Activated CD4-positive, alpha-beta memory T cell treated with anti-CD3 and anti-CD28 coated beads, Interleukin-2, amount 10 ng/mL, durations not matched to agents 7 days and 5 days (primary cell): ENCODE measurements at places on chromosomes 5 and 9.

DNA sequence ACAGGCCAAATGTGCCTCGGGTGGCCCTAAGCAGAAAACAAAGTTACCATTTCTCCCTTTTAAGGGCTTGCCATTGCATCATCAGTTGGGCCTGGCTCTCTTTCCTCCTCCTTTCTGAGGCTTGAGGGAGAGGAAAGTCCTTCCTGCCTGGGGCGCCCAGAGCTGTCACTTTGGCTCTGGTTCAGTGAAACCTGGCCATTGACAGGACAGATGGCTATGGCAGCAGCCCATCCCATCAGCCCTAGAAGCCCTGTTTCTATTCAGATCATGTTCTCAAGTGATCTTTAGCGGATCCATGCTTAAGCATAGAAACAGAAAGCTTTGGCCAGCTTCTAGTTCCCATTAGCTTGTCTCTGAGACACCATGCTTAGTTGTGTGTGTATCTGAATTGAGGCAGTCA lies 293.4 kb downstream of the YTHDC2 start:
- H3K4me1 ChIP-seq, result no peaks in the 10 kb centered on the region
- no peak overlapping the region for H3K4me3 ChIP-seq
- H3K36me3 ChIP-seq, result no peaks in the 10 kb centered on the region

- H3K27ac ChIP-seq, result no peak overlapping the region
- H3K36me3 ChIP-seq, result no peaks in the 10 kb centered on the region
- no peaks in the 10 kb centered on the region for H3K27me3 ChIP-seq
- no peak overlapping the region for H3K4me3 ChIP-seq
- no peak for DNase-seq
- H3K4me1 ChIP-seq, result no peaks in the 10 kb centered on the region
Measured at GRCh38 chr5:107893642-107894041, 222.9 kb upstream of the EFNA5 start.

- no peaks in the 10 kb centered on the region for H3K36me3 ChIP-seq
- no peak for DNase-seq
- H3K4me1 ChIP-seq, result no peaks in the 10 kb centered on the region
- H3K27ac ChIP-seq, result no peak overlapping the region
- no peak overlapping the region for H3K4me3 ChIP-seq
Measured at GRCh38 chr5:103456476-103456875, 106.1 kb downstream of the NUDT12 start.

GRCh38 chr9:137176302-137177182 lies 4.7 kb upstream of the TMEM210 start:
- no peak overlapping the region for H3K27ac ChIP-seq
- H3K4me1 ChIP-seq, result no peaks in the 10 kb centered on the region
- peaks cover 14% of the 10 kb centered on the region for H3K27me3 ChIP-seq
- no peak overlapping the region for H3K4me3 ChIP-seq

DNA sequence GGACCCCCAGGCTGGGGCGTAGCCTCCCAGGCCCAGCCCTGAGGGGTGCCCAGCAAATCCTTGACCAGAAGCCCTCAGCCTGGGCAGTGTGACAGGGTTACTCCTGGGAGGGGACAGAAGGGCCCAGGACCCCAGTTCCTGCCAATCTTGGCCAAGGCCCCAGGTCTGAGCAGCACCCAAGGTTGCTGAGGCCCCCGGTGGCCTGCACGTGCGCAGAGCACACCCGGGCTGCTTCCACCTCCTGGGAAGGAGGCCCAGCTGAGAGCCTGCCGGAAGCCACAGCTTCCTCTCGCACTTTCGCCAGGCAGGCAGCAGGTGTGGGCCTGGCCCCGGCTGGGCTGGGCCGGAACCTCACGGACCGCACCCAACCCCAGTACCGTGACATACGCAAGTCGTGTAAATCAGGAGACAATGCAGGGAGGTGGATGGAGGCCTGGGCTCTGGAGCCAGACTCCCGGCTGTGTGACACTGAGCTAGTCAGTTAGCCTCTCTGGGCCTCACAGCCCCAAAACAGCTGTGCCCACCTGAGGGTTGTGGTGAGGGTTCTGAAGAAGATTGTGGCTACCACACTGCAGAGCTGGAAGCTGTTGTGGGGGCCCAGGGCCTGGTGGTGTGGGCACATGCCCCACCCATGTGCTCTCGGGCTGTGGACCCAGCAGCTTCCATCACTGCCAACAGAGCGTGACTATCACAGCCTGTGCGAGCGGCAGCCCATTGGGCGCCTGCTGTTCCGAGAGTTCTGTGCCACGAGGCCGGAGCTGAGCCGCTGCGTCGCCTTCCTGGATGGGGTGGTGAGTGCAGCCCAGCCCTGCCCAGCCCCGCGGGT lies 5.1 kb downstream of the GRK6 start:
- H3K27me3 ChIP-seq, result no peaks in the 10 kb centered on the region
- DNase-seq, result peak; percentile 89
- H3K4me3 ChIP-seq, result peak overlapping the region; percentile 91
- peak overlapping the region; percentile 93 for H3K27ac ChIP-seq
- peaks cover 72% of the 10 kb centered on the region for H3K4me1 ChIP-seq

DNA sequence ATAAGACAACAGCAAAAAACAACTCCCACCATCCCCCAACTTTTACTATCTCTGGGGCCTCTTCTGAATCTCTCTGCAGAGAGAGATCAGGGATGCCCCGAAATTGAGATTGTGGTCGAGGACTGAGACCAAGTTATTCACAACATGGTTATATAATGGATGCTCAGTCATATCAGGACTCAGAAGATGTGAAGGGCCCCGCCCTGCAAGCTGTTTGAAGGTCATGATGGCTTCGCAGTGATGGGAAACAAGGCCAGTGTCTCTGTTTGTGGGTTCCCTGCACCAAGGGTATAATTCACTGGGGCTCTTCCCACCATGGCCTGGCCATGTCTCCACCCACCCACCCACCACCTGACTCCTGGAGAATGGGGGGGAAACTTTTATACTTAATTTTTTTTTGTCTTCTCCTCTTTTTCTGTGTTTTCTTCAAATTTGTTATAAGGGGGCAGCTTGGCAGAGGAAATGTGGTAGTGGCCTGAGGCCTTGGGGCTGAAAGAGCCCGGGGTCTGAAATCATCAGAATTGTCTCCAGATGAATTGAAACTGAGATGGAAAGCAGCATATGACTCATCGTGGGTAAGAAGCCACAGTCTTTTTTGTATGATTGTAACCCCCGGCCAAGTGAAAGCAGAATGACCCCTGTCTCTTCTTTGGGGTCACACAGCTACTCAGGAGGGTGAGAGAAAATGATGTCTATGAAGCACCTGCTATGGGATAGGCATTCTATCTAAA lies 15.0 kb upstream of the TEX48 start:
- peaks cover 37% of the 10 kb centered on the region for H3K36me3 ChIP-seq
- DNase-seq, result peak; percentile 85
- H3K4me3 ChIP-seq, result peak overlapping the region; percentile 39
- peaks cover 34% of the 10 kb centered on the region for H3K27me3 ChIP-seq

DNA sequence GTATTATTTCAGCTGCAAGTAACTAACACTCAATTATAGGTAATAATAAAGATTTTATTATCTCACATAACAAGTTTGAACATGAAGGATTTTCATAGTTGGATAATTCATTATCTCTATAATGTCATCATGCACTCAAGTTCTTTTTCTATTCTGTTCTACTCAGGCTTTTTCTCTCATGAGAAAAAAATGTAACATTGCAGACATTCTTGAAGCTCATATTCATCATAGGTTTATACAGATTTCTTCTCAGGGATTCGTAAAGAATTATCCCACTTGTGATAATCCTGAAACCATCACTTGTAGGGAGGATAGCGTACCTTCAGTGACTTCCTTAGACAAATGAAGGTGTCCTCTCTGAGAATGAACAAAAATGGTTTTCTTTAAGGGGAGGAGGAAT lies 150.3 kb downstream of the XRCC4 start:
- no peak overlapping the region for H3K4me3 ChIP-seq
- no peak for DNase-seq
- H3K27me3 ChIP-seq, result no peaks in the 10 kb centered on the region
- H3K36me3 ChIP-seq, result no peaks in the 10 kb centered on the region

DNA sequence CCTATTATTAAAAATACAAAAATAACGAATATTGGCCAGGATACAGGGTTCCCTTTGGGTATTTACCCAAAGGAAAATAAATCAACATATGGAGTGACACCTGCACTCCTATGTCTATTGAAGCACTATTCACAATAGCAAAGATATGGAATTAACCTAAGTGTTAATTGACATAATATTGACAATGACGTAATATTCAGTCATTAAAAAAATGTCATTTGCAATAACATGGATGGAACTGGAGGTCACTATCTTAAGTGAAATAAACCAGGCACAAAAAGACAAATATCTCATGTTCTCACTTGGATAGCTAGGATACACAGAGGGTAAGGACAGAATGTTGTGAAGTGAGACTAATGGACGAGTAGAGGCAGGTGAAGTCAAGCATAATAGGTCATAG lies 326.3 kb upstream of the PTGER4 start:
- H3K4me1 ChIP-seq, result peaks cover 9% of the 10 kb centered on the region
- H3K27me3 ChIP-seq, result no peaks in the 10 kb centered on the region
- no peak for DNase-seq
- no peak overlapping the region for H3K4me3 ChIP-seq
- no peak overlapping the region for H3K27ac ChIP-seq
- peaks cover 25% of the 10 kb centered on the region for H3K36me3 ChIP-seq
